ENCODE measurements at places on chromosomes 12 and 14. TPM values are rescaled to one million over a fixed set of nuclear protein-coding genes. Genes with fewer than 3 reads are reported as not detected.

GRCh38 chr12:89379148-89379838, 27.0 kb upstream of the DUSP6 start:
- no peak for DNase-seq
- H3K36me3 ChIP-seq, result no peaks in the 10 kb centered on the region
- no peak overlapping the region for H3K4me3 ChIP-seq
- no peak overlapping the region for H3K27ac ChIP-seq

- H3K27me3 ChIP-seq, result no peaks in the 10 kb centered on the region
- H3K4me3 ChIP-seq, result no peak overlapping the region
- H3K27ac ChIP-seq, result no peak overlapping the region
- no peaks in the 10 kb centered on the region for H3K36me3 ChIP-seq
- peaks cover 42% of the 10 kb centered on the region for H3K4me1 ChIP-seq
Measured at GRCh38 chr14:73768107-73768506, 53.9 kb upstream of the PNMA1 start.

GRCh38 chr12:59708064-59708463, 112.2 kb downstream of the SLC16A7 start:
- no peak overlapping the region for H3K4me3 ChIP-seq
- H3K27ac ChIP-seq, result no peak overlapping the region
- peaks cover 1% of the 10 kb centered on the region for H3K36me3 ChIP-seq
- H3K4me1 ChIP-seq, result no peaks in the 10 kb centered on the region
- H3K27me3 ChIP-seq, result no peaks in the 10 kb centered on the region
- no peak for DNase-seq

GRCh38 chr14:104248203-104249055, 110.0 kb downstream of the KIF26A start:
- no peaks in the 10 kb centered on the region for H3K4me1 ChIP-seq
- no peak overlapping the region for H3K4me3 ChIP-seq
- DNase-seq, result no peak

- H3K27me3 ChIP-seq, result no peaks in the 10 kb centered on the region
- H3K27ac ChIP-seq, result no peak overlapping the region
- no peak overlapping the region for H3K4me3 ChIP-seq
Measured at GRCh38 chr12:75364919-75365318, 26.0 kb upstream of the GLIPR1L2 start.

The GCH1 gene
- 19.3 TPM for total RNA-seq

The MMP19 gene
- total RNA-seq, result 47.9 TPM

The TAS2R42 gene
- total RNA-seq, result not detected

The HCAR1 gene
- total RNA-seq, result 20.6 TPM

The NFE2 gene
- 0.33 TPM for total RNA-seq

Measured in breast epithelium (tissue), 4 donors.